ENCODE measurements at places on chromosomes 1 and 21.

- no peak for DNase-seq
These were observed 700.1 kb downstream of the KCNT2 start for GRCh38 chr1:195908121-195908520.

DNA sequence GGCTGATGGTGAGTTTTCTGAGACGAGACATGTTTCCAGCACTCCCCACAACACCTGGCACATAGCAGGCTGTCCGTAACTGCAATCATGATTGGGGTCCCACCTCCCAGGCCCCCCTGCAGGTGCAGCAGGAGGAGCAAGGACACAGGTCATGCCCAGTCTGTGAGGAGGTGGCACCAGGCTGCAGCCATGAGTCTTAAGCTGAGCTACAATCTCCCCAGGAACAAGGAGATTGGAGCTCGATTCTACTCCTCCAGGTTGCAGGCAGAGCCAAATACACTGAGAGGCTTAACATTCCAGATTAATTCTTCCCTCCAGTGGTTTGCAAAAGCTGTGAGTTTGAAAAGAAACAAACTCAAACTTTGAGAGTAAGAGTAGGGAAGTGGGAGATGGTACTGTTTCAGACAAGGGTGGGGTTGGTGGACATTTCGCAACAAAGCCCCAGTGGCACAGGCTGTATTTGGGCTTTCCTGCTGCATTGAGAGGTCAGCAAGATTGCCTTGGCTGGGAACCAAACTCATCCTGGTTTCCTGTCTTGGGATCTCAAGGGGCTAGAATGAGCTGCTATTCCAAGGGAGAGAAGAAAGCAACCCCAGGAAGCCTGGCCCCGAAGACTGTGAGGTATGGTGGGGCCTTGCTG is 64.8 kb upstream of the GALNT2 start:
- DNase-seq = no peak

GRCh38 chr21:28522014-28522799 is 470.5 kb downstream of the LTN1 start:
- DNase-seq = no peak

DNA sequence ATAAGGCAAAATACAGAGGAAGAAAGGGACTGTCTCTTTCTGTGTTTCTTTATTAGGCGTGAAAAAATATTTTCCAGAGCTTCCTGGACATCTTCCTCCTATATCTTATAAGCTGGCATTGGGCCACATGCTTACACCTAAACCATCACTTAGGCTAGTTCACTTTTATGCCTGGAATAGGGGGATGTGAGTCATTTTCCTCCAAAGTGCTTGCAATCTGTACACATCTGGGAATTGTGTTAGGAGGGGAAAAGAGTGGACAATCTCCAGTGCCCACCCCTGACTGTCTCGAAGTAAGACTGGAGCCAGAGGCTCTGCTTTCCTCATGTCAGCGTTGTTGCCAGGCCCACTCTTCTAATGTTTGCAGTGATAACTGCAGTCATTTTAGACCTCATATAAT is 29.9 kb downstream of the GIPC2 start:
- no peak for DNase-seq

DNA sequence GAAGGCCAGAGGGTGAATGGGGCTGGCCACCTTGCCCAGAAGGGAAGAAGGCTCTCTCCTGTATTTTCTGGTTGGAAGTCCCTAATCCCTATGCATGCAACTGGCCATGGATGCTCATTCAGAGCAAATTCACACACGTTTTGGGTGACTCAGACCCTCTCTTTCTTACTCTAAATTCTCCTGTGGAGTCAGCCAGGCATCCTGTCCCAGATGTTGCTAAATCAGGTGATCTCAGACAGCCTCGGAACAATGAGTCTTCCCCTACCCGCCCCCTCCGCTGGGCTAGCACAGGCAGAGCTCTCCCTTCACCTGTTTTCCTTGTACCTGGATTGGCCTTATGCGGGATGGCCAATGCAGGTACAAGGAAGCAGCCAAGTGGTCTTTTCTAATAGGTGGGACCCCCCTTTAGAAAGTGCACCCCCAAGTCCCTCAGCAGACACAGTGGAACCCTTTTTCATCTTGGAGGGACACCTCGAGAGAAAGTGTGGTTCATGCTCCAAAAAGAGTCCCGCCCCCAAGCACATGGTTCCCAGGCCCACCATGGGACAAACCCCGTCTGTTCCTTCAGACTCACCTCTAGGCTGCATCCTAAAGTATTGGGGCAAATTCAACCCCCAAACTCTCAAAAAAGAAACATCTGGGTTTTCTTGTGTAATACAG is 8.6 kb downstream of the S100A6 start:
- no peak for DNase-seq

- no peak for DNase-seq
These were observed 140.2 kb upstream of the KCNK1 start for GRCh38 chr1:233473549-233474204.

- DNase-seq = no peak
These were observed 13.3 kb upstream of the VASH2 start for GRCh38 chr1:212937034-212937433.

DNA sequence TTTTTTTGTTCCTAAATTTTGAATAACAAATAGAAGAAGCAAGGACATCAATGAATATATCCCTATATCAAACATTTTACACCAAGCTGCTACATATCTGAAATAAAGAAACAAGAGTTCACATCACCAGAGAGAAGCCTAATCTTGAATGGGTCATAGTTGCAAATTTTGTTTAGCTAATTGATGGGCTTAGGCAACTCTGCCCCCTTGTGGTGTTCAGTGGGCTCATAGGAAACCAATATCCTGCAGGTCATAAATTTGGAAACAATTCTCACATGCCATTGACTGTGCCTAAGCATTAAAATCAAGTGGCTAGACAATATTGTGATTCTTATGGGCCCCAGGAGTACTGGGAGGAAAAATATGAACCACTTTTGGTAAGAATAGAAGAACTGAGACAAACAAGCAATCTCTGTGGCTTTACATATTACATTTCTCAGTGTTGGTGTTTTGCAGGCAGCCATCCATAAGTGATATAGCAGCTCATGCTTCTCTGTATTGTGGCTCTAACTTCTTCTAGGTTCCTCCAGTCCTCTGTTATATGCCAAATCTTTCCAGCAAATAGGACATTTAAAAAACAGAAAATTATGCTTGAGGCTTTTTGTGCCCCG is 1262.8 kb upstream of the PRMT6 start:
- peak; percentile 17 for DNase-seq

- no peak for DNase-seq
These were observed at the start of gene FCRL1 for GRCh38 chr1:157819896-157820295. Gene FCRL1, minus strand, starts transcription at chr1:157820120. Its CDS starts 83 bp downstream, at chr1:157820037.

- DNase-seq = no peak
These were observed 143.0 kb downstream of the RERE start for GRCh38 chr1:8674481-8674880.

GRCh38 chr21:36117286-36117741 is 17.6 kb upstream of the CBR3 start:
- no peak for DNase-seq

GRCh38 chr1:35762141-35762540 is 7.6 kb downstream of the CLSPN start:
- no peak for DNase-seq

- no peak for DNase-seq
These were observed 514.8 kb downstream of the MRPL39 start for GRCh38 chr21:25092441-25093011.

GRCh38 chr1:23537296-23537973 is 6.4 kb upstream of the E2F2 start:
- DNase-seq = no peak

- no peak for DNase-seq
These were observed 123.7 kb downstream of the TOMM20 start for GRCh38 chr1:235004840-235005391.

DNA sequence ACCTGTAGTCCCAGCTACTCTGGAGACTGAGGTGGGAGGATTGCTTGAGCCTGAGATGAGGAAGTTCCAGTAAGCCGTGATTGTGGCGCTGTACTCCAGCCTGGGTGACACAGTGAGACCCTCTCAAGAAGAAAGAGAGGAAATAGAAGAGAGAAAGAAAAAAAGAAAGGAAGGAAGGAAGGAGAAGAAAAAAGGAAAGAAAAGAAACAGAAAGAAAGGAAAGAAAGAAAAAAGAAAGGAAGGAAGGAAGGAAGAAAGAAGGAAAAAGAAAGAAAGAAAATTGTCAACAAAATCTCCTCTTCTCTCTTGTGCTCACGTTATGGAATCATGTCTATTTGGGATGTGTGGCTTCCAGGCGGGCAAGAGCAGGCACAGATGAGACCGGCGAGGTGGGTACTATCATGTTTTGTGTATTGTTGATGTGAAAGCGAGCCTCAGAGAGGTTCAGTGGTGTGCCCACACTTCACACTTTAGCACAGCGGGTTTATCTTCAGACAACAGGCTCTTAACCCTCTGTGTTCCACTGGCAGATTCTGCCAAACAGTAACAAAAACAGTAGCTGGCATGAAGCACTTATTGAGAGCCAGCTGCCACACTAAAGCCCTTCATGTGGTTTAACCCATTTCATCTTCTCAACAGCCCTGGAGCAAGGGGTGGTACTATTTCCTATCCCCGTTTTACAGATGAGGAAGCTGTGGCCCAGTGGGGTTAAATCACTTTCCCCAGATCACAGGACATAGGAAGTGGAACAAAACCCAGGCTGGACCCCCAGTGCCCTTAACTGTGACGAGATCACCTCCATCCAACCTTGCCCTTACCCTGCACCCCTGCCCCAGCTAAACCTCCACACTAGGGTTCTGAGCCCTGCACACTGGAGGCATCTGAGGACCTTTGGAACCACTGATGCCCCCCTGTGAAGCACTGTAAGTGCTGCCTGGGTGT is 94.7 kb upstream of the TARDBP start:
- DNase-seq = no peak

DNA sequence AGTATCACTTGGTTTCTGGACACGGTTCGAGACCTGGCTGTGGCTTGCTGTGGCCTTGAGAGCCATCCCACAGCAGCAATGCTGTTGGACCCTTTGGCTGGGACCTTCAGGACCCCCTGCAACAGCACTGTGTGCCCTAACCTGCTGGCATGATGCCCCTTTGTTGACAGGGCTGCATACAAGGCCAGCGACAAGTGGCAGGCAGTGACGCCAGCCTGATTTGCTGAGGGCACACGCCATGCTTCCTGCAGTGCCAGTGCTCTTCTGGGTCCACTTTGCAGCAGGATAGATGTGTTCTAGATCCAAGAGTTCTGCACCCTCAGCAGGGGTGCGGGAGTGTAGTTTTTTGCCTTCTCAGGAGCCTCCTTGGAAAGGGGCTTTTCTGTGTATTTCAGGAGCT is 32.8 kb downstream of the COQ8A start:
- DNase-seq = no peak

GRCh38 chr1:164092603-164093353 is 466.2 kb upstream of the PBX1 start:
- peak; percentile 6 for DNase-seq

DNA sequence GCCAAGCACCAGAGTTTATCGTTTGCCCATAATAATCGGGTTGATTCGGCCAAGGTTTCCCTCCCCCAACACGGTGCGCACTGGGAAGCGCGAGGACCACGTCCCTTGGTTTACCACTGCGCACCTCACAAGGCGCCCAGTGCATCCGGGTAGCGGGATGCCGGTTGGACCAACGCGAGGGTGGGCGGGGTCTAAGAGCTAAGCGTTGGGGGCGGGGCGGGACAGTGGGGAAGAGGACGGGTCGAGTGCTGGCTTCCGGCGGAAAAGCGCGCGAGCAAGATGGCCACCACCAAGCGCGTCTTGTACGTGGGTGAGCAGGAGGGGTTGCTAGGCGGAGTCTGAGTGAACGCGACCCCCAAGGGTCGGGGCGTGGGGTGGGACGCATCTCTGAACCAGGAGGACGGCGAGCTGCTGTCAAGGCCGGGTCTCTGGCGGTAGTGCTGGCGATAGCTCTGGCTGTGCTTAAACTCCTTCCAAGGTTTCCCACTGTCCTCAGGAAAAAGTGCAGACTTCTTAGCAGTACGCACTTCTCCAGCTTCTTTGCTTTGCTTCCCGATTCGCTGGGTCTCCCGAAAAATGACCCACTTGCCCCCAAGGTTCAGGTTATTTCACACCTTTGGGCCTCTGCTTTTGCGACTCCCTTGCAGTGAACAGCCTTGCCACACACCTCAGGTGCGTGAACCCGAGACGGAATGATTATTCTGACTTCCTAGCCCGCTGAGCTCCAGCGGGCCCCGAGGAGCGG is at the start of gene PPIE:
PPIE (plus strand) TSS at position 261 of the 745 bp plus-strand sequence; CDS start at position 280, 19 bp downstream.
- peak; percentile 98 for DNase-seq

DNA sequence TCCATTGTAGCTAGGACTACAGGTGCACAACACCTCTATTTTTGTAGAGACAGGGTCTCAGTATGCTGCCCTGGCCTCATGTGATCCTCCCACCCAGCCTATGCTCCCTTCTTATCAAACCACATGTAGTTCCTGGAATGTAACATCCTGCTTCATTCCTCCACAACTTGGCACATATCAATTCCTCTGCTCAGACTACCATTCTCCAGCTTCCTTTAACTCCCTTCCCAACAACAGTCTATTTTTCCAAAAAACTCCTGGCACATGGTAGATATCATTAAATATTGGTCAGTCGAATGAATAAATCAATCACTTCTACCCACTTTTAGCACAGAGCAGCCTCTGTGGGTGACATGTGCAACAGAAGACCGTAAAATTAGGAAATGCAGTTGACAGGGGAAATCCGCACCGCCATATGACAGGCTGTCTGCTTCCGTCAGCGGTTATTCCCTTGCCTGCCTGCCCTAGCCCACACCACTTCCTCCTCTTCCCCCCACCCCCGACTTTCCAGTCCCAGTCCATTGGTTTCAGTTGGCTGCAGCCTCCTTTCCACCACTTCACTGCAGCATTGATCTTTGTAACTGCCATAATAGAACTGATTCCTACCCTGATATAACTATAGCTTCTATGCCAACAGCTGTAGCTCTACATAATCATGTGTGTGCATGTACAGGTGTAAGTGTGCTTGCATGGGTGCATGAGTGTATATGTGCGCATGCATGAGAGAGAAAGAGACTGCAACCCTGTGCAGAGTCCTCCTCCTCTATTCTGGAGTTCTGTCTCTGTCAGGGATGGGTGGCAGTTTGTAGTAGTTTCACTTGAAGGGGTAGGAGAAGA is 6.8 kb upstream of the AKR1A1 start:
- DNase-seq = peak; percentile 81

GRCh38 chr1:31345635-31346034 is 27.2 kb downstream of the FABP3 start:
- no peak for DNase-seq

DNA sequence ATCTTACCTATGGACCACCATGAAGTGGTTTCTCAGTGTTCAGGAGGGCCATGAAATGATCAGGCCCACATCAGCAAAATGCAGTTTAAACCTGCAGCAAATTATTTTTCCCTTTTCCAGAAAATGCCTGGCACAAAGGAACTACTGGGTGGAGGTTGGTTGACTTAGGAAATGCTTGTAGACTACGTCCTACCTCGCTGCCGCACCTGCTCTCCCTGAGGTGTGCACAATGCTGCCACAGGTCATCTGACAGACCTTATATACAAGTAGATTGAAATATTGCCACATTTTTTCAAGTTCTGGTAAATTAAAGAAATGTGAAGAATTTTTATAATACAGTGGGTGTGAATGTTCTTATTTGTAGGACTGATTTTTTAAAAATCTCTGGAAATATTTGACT is 166.7 kb upstream of the PDE4B start:
- no peak for DNase-seq

All from activated naive CD8-positive, alpha-beta T cell treated with anti-CD3 and anti-CD28 coated beads, Interleukin-2, amount 50 U/mL, for 24 hours (primary cell).